ENCODE measurements at places on chromosomes 12 and 14.

DNA sequence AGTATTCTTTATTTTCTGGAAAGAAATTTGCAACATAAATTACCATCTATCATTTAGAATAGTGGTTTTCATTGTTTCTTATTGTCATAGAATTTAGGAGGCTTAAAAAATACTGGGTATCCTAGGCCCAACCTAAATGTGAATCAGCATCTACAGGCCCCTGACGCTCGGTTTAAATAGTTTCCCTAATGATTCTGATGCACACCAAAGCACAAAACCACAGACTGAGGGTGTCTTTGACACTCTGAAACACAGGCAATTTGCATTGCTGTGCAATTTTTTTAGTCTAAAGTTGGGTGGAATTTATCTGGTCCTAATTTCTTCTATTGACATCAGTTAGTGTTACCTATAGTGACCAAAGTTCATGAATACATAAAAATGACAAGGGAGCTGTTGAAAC is 87.6 kb upstream of the SSTR1 start:
- DNase-seq, result no peak

GRCh38 chr14:105118646-105119407 is 49.7 kb downstream of the JAG2 start:
- DNase-seq, result no peak

DNA sequence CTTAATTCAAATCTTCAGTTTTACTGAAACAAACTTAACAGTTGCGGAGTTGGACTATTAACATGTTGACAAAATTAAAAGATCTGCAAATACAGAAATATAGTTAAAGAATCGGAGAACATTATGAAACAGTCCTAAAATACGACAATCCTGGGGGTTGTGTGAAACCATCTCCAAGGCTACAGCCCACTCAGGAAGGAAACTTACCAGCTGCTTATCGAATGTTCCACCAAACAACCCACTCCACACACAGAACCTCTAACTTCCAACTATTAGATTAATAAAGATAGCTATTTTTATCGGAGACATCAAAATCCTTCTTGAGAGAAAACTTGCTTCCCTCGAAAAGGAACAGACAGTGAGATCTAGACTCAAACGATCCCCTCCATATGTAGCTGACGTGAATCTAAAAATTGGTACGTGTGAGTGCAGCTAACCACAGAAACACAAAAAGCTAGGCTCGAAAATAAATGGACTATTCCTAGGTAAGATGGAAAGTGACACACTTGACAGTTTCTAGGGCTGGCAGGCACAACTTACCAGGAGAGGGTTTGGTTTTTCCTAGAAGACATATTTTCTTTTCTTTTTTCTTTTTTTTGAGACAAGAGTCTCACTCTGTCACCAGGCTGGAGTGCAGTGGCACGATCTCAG is 12.9 kb downstream of the VPS37B start:
- DNase-seq, result no peak

DNA sequence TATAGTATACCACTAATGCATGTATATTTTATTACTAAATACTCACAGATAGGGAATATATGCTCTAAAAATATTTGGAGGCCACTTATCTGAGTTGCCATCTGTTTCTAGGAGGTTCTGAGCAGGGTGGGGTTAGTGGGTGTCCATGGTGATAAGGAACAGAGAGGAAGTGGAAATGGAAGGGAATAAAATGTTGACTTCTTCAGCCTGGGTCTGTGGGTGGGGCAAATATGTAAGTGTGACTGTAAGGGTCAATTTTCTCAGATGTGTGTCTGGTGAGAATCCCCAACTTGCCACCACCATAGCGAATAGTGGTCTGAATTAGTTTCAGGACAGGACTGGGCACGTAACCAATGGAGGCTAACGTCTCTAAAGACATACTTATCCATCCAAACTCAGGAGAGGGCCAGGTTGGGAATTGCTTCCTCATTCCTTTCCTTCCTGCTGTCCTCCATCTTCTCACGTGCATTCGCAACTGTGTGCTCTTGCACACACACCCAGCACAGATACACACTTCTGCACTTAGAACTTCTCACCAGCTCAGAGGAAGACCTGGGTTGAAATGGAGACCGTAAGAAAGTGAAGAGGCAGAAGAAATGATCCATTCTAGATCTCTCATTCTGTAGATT is 54.2 kb upstream of the GZMB start:
- DNase-seq, result no peak

DNA sequence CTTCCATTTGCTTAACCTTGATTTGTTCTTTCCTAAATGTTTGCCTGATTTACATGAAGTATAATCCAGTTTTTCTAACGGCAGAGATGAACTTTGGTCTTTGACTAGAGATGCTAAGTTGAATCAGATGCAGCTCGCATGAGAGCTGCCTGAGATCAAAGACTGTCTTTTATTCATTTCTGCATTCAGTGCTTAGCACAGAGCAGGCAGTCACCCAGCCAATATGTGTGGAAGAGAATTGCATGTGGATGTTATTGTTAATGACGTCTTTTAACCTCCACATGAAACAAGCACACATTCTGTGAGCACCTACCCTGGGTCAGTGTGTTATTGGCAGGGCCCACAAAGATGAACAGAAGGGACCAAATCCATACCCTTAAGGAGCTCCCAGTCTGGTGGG is 99.2 kb downstream of the SLC5A8 start:
- no peak for DNase-seq

All from activated CD4-positive, alpha-beta T cell treated with anti-CD3 and anti-CD28 coated beads, Interleukin-2, amount 10 ng/mL, durations not matched to agents 7 days and 5 days (primary cell).